Left kidney (tissue), 8 donors: ENCODE measurements at places on chromosomes 2 and 18.
A peak's percentile ranks its signal among the peaks of the same experiment; 100 is the strongest.

DNA sequence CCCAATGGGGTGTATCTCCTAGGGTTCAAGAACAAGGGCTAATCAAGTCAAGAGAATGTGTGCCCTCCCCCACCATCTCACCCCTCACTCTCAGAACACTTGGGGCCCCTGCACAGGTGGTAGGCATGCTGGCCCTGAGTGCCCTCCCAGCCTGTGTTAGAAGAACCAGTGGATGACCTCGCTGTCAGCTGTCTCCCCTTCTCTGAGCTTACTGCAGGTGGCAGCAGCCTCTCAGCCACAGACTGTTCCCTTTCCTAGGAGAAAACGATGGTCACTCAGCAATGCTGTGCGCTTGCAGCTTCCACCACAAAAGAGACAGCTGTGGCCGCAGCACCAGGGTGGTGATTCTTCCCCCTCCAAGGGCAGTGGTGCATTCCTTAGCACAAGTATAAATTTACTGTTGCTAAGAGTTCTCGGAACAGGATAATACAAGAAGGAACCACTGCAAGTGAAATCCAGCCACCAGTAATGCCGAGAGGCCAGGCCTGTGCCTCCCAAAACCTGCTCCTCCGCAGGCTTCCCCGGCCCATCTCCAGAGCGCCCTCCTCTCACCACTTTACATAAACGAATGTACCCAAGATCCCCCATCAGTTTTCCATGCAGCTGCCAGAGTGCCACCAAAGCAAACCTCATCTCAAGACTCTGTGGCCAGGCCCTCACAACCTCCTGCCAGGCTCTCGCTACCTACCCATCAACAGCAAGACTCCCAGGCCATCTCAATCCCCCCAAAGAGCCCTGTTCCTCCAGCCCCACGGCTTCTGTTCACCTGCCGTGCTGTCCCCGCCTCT is 935 bp upstream of the RAMP1 start:
- DNase-seq: peak; percentile 64

DNA sequence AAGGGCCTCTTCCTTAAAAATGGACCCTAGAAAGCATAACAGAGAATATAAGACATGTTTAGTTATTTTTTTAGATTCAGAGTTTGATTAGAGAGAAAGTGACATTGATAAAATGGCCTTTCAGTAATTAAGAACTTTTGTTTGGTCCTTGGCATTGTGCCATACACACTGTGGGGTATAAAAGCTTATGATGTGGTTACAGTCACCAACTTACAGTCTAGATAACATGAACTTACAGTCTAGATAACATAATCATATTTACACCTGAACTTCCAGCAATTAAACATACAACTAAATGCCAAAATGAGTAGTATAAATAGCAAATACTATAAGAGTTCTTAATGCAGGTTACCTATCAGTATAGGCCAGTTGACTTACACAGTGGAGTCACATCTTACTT is 25.6 kb upstream of the EFEMP1 start:
- DNase-seq: no peak

GRCh38 chr2:67651565-67651964 is 254.4 kb downstream of the ETAA1 start:
- DNase-seq: no peak

DNA sequence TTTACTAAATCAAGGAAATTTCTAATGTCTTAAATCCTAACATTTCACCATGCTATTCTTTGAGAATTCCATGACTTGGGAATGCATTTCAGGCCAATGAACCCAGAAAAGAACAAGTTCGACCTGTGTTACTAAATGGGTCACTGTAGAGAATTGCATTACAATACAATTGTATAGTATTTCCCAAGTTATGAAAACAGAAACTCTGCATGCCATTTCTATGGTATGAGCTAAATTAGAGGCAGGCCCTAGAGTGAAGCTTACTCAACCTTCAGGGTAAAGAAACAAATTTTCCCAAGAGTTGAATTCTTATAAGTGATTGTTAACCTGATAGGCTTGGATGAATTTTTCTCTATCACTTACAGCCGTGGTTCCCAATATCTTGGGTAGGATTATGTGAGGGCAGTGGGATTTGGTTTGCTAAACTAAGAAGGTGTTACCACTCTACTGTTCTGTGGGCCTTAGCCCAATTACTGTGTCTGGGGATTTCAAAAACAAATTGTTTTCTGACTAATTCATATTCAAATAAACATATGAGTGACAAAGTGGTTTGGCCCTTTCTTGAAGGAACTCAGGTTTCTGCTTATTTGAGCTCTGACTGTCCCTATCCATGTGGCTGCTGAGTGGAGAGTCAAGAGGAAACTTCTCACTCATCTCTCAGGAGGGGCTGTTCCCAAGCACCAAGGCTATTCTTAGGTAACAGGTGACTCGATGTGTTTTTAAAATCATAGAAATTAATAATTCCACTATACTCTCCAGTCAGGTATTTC is 11.2 kb upstream of the SERPINB7 start:
- DNase-seq: no peak

DNA sequence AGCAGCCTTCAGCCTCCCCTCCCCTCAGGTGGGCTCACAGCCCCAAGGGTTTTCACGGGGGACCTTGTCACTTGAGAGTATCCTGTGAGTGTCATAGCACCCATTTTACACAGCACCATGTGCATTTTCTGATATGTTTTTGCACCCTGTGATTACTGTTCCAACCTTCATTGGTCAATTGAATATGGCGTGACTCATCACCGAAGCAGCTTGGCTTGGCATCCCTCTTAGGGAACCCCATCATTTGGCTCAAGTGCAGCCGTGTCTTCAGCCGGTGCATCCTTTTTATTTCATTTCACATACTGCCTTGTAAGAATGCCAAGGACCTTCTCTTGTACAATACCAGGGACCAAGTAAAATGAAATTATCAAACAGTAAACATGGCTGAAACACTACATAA is 57.6 kb downstream of the NPAS2 start:
- no peak for DNase-seq

- no peak for DNase-seq
Measured at GRCh38 chr2:207599636-207600035, 25.6 kb downstream of the METTL21A start.

DNA sequence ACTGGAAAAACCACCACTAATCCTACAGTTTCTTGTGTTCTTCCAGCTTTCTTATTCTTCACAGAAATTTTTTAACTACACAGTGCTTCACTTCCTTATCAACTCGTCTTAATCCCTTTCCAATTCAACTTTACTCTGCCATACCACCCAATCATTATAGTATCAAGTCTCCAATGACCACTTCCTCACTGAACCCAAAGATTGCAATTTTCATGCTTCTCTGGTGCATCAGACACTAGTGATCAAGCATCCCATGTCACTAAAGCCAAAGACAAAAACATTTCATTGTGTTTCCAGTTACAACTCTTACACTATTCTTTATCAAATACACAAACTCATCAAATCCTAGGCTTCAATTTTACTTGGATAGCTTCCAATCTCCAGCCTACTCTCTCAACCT is 9.5 kb downstream of the CHAC2 start:
- DNase-seq: no peak
